H9 (cell line): ENCODE measurements at places on chromosomes 1 and 21. TPM values are rescaled to one million over a fixed set of nuclear protein-coding genes. Genes with fewer than 3 reads are reported as not detected.

LIN28A gene
- 1,267 and 1,289 TPM in 2 replicates for total RNA-seq

CIART gene
- 15.6 TPM in 2 replicates for total RNA-seq

CROCC gene
- 40.2 and 40.7 TPM in 2 replicates for total RNA-seq

CALML6 gene
- 1.4 and 1.7 TPM in 2 replicates for total RNA-seq

HPDL gene
- 10.1 and 10.6 TPM in 2 replicates for total RNA-seq

GATAD2B gene
- total RNA-seq, result 37.0 and 44.1 TPM in 2 replicates

F13B gene
- not detected in 2 replicates for total RNA-seq
